ENCODE measurements at places on chromosomes 13 and 19.

- no peak for DNase-seq
Observed at GRCh38 chr13:20721454-20722357, 18.2 kb downstream of the IL17D start.

DNA sequence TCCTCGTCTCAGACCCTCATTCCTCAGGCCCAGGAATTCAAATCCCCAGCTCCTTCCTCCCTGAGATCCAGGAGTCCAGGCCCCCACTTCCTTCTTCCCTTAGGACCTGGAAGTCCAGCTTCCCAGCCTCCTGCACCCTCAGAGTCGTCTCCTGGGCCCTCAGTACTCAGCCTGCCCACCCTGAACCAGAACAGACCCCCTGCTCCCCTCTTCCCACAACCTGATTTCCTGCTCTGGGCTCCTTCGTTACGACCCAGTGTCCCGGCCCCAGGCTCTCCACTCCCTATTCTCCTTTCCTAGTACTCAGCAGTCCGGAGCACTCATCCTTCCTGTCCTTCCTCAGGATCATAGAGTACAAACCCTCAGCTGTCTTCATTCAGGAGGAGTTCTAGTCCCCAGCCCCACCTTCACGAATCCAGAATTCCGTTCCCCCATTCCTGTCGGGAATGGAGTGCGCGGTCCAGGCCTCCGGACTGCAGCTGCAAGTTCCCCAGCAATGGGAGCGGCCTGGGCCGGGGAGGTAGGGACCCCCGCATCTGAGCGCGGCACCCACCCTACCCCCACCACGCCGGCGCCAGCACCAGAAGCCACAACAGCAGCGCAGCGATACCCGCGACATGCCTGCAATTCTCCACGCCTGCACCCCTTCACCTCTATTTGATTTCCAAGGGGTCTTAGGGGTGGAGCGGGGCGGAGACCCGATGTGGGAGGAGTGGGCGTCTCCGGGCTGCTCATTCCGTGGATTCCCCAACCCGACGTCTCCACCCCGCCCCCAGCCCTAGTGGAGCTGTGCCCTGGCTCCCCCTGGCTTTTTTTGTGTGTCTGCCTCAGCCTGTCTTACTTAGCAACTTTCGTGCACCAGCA, 12.7 kb downstream of the EGLN2 start:
- DNase-seq: no peak

DNA sequence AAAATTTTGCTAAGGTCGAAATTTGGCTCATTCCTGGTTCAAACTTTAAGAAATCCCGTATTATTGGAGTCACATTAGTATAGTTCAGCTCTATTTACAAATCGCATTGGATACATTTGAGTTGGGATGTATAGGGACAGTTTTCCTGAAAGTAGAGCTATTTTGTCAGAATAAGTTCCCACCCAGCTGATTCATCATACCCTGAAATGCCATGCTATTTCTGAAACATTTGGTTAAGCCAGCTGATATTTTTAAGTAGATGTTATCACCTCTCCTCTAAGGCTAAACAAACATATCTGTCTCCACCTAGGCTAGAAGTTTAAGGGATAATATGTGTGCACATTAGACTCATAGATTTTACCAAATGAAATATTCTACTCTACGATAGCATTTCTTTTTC, 226.2 kb upstream of the ARGLU1 start:
- DNase-seq: no peak

DNA sequence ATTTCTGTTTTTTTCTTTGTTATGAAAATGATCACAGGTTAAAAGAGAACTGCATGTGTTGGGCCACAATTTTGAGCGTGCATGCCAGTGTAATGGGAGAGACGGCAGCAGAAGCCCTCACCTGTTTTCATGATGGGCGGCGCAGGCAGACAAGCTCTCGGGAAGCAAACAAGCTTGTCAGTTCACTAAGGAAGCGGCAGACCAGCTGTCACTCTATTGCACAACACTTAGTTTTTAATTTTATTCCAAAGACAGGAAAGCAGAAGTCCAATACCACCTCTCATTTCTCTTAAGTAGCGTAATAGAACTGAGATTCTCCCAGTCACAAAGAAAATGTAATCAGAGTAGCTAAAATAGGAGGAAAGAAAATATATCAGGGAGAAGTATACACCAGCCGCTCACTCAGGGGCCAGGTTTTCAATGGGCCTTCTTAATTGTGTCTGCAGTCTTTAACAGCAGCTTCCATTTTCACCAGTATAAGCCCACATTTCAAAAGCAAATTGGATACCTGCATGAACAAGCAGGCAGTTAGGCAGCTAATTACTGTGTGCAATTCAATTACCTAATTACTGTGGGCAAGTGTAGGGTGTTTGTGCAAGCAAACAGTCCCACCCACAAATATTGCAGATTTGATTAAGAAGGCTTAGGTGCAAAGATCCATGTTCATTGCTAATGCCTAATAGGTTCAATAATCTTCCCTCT, 711.4 kb downstream of the DIAPH3 start:
- no peak for DNase-seq

DNA sequence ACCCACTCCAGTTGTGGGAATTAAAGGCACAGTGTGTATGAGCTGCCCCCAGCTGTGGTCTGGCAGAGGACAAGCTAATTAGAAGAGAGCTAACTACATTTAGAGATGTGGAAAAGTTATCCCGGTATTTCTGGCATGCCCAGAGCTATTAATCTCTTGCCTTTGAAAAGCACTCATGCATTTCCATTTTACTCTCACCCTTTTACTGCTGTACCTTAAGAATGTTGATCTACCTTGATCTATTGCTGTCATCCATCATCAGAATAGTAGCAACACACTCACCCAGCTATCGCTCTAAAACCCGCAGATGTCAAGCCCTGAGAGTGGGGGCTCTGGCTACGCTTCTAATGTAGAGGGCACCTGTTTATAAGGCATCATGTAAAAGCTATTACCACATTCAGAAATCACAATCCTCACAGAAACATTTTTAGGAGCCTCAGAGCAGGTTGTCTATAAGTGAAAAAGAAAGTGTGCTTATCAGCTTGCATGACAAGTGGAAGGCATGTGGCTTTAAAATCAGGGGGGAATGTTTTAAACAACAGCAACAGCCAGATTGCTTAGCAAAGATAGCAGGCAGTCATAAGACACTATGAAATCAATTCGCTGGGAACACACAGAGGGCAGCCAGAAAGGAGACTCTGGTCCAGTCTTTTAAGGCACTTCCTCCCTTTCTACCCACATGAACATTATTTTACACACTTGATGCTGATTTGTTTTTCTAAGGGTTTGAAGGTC, 224.2 kb upstream of the IRS2 start:
- DNase-seq: no peak

Data from NCI-H1048 (cell line).